ENCODE measurements at places on chromosomes 2 and 18. TPM values are rescaled to one million over a fixed set of nuclear protein-coding genes. Genes with fewer than 3 reads are reported as not detected.

GRCh38 chr2:185813707-185814106, 75.1 kb downstream of the FSIP2 start:
- DNase-seq, result no peak
- H3K27me3 ChIP-seq, result no peaks in the 10 kb centered on the region
- peaks cover 5% of the 10 kb centered on the region for H3K36me3 ChIP-seq
- H3K4me1 ChIP-seq, result no peaks in the 10 kb centered on the region
- no peak overlapping the region for H3K27ac ChIP-seq

- no peak overlapping the region for H3K4me3 ChIP-seq
- no peaks in the 10 kb centered on the region for H3K4me1 ChIP-seq
- H3K36me3 ChIP-seq, result no peaks in the 10 kb centered on the region
- no peak for DNase-seq
Observed at GRCh38 chr2:221060376-221060775, 511.7 kb downstream of the EPHA4 start.

DNA sequence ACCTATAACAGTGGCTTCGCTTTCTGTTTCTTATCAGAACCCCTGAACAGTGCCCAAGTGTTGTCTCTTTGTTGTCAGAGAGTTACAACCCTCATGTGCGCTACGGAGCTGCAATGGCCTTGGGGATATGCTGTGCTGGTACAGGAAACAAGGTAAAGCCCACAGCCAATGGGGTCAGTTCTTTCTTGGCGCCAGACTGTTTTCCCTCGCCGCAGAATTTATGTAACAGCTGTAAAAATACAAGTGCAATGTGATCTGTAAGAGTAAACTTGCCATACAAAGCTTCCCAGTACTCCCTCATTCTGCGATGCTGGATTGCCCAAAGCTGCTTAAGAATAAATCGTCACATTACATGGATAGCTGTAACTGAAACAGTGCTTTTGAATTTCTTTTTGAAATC, 13.9 kb upstream of the HTR2B start:
- no peak for DNase-seq
- no peak overlapping the region for H3K27ac ChIP-seq
- H3K36me3 ChIP-seq, result peaks cover 2% of the 10 kb centered on the region

The ALPG gene
- total RNA-seq, result not detected
